ENCODE measurements at places on chromosomes 3 and 15. TPM values are rescaled to one million over a fixed set of nuclear protein-coding genes. Genes with fewer than 3 reads are reported as not detected.

GRCh38 chr3:157464321-157464720, 27.7 kb downstream of the PTX3 start:
- DNase-seq = no peak

DNA sequence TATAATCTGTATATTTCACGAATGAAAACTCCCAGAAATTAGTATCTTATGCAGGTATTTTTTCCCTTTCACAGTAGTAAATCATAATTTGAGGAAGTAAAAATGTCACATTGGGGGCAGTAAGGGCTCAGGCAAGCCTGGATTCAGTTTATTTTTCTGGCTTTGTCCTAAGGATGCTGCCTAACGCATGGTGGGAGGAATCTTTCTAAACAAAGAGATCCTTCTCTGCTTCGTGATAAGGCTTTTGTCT, 35.7 kb downstream of the DNASE1L3 start:
- DNase-seq = no peak

DNA sequence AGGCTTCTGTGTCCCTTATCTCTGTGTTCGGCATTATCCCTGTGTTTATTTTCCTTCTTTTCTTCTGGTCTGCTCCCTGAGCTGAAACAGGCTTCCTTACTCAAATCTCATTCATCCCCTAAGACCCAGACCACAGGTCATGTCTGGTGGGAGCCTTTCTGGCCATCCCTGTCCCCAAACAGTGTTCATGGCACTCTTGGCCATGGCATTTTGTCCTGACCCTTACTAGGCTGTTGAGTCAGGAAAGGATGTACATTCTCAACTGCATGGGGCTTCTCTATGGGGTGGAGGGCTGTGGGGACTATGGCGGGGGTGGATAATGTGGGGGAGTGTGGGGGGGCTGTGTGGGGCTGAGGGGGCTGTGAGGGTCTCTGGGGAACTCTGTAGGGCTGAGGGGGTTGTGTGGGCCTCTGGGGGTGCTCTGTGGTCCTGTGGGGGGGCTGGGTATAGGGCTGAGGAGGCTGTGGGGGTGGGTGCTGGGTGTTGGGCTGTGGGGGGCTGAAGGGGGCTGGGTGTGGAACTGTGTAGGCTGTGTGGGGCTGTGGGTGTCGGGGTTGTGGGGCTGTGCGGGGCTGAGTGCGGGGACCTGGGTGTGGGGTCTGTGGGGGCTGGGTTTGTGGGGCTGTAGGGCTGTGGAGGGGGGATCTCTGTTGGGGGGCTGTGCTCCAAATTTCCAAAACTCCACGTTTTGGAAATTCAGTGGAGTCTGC, 64.3 kb downstream of the KLF13 start:
- DNase-seq = no peak

Gene PRKCI
- total RNA-seq = 8.7 TPM

Gene SH3BP5
- total RNA-seq = 0.82 TPM

All from Karpas-422 (cell line).